ENCODE measurements at places on chromosomes 12 and 14.

DNA sequence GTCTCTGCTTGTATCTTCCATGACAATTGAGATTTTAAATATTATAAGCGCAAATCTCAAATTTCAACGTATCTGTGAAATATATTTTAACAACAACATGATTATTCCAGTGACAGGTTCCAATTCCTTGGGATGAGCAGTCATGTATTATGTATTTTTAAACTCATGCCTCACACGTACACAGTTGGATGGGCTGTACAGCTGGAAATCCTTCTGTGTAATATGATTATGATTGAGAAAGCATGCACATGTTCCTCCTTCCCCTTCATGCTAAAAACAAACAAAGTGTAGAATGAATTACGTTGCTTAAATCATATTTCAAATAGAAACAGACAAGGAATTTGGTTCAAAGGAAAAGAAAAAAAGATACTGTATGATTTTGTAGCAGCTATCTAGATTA, 428.3 kb downstream of the TMTC2 start:
- DNase-seq: no peak

- no peak for DNase-seq
Observed at GRCh38 chr14:23307687-23308644, 1.3 kb downstream of the BCL2L2 start.

GRCh38 chr12:126648074-126648473, 1582.8 kb downstream of the AACS start:
- no peak for DNase-seq

- no peak for DNase-seq
Observed at GRCh38 chr14:48568688-48569087, 893.3 kb upstream of the MDGA2 start.

DNA sequence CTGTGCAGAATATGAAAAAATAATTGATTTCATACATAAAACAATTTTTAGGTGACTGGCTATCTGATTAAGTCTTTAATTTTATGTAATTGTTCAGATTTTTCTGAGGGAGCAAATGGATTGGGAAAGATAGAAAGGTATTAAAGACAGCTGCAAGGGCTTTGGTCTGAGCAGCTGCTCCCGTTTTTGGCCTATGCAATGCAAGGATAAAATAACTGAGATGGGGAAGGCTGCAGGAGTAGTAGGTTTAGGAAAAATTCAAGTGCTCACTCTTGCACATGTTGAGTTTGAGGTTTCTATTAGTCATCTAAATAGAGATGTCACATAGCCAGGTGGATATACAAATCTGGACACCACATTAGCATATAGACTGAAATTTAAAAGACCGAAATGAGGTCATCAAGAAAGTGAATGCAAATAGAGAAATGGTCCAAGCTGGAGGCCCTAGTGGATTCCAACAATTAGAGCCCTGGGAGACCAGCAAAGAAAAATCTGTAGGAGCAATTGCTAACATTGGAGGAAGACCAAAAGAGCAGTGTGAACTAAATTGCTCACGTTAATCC, 144.0 kb downstream of the PPFIA2 start:
- DNase-seq: no peak

DNA sequence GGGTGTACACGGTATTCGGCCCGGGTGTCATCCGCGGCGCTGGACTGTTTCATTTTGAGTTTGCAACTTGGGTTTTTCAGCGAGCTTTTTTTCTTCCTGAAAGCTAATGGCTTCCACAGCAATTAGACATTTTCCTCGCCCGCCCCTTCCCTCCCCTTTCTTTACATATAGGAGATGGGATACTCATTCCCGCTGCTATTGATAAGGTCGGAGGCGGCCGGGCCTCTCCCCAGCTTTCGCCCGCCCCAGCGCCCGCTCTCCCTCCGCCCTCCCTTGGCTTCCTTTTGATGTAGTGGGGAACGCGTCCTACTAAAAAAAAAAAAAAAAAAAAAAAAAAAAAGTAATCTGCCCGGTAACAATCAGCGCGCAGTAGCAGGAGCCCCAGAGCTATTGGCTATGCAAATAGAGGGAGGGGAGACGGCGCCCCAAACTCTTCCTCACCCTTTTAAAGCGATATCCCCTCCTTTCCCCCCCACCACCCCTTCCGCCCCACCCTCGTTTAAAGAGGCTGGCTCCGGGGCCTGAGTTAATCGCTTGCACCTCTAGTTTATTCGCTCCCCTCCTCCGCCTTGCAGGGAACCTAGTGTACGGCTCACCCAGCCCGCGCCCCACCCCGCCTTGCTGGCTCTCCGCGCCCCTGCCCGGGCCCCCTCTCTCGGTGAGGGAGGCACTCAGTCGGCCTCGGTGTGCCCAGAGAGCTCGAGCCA, 1.7 kb upstream of the CCND2 start:
- no peak for DNase-seq

GRCh38 chr12:27367078-27367477, 34.4 kb downstream of the BMAL2 start:
- no peak for DNase-seq

- DNase-seq: peak; percentile 73
Observed at GRCh38 chr14:93049867-93050331, 65.8 kb downstream of the ITPK1 start.

DNA sequence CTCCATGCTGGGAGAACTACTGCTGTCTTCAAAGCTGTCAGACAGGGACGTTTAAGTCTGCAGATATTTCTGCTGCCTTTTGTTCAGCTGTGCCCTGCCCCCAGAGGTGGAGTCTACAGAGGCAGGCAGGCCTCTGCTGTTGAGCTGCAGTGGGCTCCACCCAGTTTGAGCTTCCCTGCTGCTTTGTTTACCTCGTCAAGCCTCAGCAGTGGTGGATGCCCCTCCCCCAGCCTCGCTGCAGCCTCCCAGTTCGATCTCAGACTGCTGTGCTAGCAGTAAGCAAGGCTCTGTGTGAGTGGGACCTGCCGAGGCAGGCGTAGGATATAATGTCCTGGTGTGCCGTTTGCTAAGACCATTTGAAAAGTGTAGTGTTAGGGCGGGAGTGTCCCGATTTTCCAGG, 31.4 kb upstream of the RFX4 start:
- no peak for DNase-seq

DNA sequence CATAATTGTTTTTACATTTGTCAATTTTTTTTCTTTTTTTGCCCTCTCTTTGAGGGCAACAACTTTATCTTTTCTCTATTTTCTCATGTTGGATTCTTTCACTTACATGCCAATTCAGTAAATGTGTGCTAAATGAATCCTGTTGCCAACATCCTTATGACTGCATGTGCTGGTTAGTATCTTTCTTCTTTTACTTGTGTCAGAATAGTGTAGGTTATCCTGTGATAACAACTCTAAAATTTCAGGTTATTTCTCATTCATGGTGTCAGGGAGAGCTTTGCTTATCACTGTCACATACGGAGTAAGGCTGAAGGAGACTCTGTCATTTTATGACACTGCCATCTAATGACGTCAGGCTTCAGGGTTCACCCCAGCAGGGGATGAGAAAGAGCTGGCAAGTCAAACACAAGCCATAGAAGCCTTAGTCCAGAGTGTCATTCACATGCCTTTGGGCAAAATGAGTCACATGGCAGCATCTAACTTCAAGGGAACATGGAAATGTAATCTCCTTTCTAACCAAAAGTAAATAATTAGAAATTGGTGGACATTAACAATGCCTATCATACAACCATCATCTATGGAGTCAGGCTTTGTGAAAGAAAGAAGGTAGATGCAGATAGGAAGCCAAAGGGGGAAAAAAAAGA, 242.5 kb upstream of the ATP2B1 start:
- DNase-seq: no peak

DNA sequence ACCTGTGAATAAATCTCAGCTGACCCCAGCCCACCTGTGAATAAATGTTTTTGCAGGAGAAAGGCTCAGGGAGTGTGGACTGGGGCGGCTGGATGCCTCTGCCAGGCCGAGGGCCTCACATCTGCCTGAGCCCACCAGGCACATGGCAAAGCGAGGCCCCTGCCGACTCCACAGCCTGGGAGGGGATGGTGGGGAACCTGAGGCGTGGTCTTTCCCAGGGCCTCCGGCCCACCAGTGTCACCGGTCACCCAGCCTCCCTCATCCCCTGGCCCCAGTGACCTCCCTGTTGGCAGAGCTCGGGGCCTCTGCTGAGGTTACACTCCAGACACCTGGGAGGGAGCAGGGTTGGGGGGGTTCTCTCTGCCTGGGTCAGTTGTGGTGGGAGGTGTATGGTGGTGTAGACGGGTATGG, 8.2 kb downstream of the NOC4L start:
- DNase-seq: no peak

- no peak for DNase-seq
Observed at GRCh38 chr14:56297449-56297848, 179.2 kb downstream of the PELI2 start.

DNA sequence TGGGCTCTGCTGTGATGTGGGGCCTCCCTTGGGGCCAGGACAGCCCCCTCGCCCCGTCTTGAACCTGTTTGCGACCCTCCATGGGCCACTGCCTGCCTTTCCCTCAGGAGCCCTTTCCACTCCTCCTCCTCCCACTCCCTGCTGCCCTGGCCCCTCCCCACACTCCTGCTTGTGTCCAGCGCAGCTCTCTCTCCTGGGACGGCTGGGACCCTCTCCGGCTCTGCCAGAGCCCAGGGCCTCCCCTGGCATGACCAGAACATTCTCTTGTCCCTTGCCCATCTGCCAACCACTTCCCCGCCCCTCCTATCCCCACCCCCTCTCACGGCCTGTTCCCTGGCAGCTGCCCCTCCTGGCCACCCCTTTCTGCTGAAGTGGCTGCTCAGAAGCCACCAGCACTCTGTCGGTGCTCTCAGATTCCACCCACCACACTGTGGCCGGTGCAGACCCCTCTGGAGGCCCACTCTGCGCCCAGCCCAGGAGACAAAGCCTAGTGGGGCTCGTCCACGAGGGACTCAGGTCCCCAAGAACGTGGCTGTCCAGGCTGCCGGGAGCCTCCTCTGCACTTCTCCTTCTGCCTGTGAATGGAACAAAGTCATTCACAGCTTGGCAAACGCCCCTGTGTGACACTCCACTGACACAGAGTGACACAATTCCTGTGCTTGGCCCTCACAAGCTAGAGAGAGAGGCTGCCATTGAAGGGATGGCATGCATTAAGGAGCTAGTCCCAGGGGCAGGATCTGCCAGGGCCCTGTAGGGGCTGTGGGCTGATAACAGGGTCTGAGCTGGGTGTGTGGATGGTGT, 1.4 kb downstream of the ASPG start:
- DNase-seq: no peak
